ENCODE measurements at places on chromosomes 5 and 9. TPM values are rescaled to one million over a fixed set of nuclear protein-coding genes. Genes with fewer than 3 reads are reported as not detected.

Gene FAM153A
- total RNA-seq = not detected

Gene GGTA1
- total RNA-seq = not detected

Gene EIF4E1B
- total RNA-seq = not detected

Gene DMRT1
- not detected for total RNA-seq

Gene SMIM33
- not detected for total RNA-seq

Gene C9
- total RNA-seq = not detected

Gene C9orf57
- not detected for total RNA-seq

Gene PRUNE2
- 37.3 TPM for total RNA-seq

Gene PCDHGB6
- total RNA-seq = 2.5 TPM

Gene N4BP3
- total RNA-seq = under 0.01 TPM

Gene PCDHGA1
- total RNA-seq = 0.59 TPM

Gene C1QTNF3
- total RNA-seq = 1.1 TPM

Gene OR2V1
- total RNA-seq = not detected

Gene PAEP
- total RNA-seq = not detected

Gene PCDHB10
- total RNA-seq = under 0.01 TPM

Gene PFN3
- 1.1 TPM for total RNA-seq

Gene SNAPC3
- 33.8 TPM for total RNA-seq

Gene OLFM1
- total RNA-seq = 6.5 TPM

Gene SLC4A9
- total RNA-seq = not detected

Gene TMEM252
- total RNA-seq = not detected

Gene UBAC1
- 29.1 TPM for total RNA-seq

Gene APBA1
- total RNA-seq = 3.1 TPM

Gene DOLPP1
- total RNA-seq = 8.1 TPM

Gene GFI1B
- not detected for total RNA-seq

Gene HMGXB3
- total RNA-seq = 46.3 TPM

Gene SVEP1
- 16.4 TPM for total RNA-seq

Gene OR1J2
- 0.20 TPM for total RNA-seq

Gene SLC2A8
- 1.2 TPM for total RNA-seq

Gene CNTRL
- 7.0 TPM for total RNA-seq

Gene GRIA1
- under 0.01 TPM for total RNA-seq

Gene CDC25C
- 11.9 TPM for total RNA-seq

Gene ANKRD31
- under 0.01 TPM for total RNA-seq

Gene OR5C1
- not detected for total RNA-seq

Gene SLC6A3
- under 0.01 TPM for total RNA-seq

Data from subcutaneous preadipocyte (primary cell).